Activated CD4-positive, alpha-beta T cell treated with anti-CD3 and anti-CD28 coated beads, Interleukin-2, amount 50 U/mL, for 4 hours (primary cell): ENCODE measurements at places on chromosomes 1 and 21.
A peak's percentile ranks its signal among the peaks of the same experiment; 100 is the strongest.

GRCh38 chr1:47675047-47675675 is 237.3 kb downstream of the FOXD2 start:
- no peak for DNase-seq

DNA sequence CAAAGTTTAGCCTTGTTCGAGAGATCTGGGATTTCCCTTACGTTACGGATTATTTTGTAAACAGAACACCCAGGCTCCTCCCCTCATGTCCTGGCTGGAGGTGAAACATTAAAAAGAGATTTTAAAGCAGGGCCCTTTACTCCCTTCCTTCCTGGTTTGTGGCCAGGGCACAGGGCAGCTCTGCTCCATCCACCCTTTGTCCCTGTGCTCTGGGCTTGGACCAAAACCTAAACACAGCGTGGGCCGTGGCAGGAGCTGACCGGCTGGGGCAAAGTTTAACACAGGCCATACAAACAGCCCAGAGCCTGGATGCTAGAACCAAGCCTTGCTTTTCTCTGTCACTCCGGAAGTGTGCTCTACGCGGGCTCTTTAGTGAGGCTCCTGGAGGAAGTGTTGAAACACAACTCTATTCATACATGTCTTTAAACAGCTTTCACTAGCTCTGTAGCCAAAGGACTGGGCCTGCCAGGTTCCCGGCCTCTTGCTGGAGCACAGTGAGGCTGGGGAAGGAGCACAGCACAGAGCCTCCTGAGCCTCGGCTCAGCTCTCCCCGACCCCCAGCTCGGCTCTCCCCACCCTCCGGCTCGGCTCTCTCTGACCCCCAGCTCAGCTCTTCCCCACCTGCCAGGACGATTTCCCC is 84.7 kb downstream of the PDE9A start:
- peak; percentile 13 for DNase-seq

- DNase-seq = no peak
Measured at GRCh38 chr1:223411710-223412109, 18.5 kb downstream of the CCDC185 start.

DNA sequence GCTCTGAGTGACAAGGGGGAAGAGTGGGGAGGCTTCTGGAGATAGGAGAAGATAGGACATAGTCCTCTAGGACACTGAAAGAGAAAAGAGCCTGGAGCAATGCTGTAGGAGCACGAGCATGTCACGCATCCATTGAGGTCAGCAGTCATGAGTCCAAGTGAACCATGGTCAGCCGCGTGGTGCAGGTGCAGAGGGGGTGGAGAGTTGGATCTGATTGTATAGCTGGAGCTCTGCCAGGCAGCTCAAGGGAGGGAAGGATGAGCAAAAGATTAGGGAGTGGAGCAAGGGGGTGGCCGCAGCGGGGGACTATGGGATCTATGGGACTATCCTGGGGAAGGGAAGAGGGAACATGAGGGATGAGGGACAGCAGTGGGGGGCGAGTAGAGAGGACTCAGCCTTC is 14.0 kb downstream of the PADI1 start:
- no peak for DNase-seq

- no peak for DNase-seq
Measured at GRCh38 chr21:16280686-16281091, 550.9 kb downstream of the USP25 start.

- DNase-seq = no peak
Measured at GRCh38 chr1:162674034-162674608, 41.9 kb downstream of the DDR2 start.

- no peak for DNase-seq
Measured at GRCh38 chr1:24323281-24323680, 4.1 kb downstream of the GRHL3 start.

DNA sequence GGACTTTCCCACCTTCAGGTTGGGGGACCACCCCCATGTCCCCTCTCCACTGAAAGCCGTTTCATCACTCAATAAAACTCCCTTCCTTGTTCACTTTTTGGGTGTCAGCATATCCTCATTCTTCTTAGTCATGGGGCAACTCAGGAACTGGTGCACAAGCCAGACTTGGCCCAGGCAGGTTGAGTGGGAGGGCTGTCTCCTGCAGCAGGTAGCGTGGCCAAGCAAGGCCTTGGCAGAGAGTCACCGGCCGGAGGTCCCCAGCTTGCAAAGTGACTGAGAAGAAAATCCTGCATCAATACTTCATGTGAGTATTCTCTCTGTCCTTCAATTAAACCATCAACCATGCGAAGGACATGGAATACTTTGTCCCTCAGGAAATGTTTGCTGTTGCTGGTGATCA is 148.9 kb downstream of the RHOU start:
- DNase-seq = no peak

GRCh38 chr1:12097321-12097720 is 34.2 kb downstream of the TNFRSF8 start:
- DNase-seq = no peak

- no peak for DNase-seq
Measured at GRCh38 chr1:47478090-47478489, 40.2 kb downstream of the FOXD2 start.

- no peak for DNase-seq
Measured at GRCh38 chr1:32465578-32465933, 684 bp downstream of the ZBTB8B start.

DNA sequence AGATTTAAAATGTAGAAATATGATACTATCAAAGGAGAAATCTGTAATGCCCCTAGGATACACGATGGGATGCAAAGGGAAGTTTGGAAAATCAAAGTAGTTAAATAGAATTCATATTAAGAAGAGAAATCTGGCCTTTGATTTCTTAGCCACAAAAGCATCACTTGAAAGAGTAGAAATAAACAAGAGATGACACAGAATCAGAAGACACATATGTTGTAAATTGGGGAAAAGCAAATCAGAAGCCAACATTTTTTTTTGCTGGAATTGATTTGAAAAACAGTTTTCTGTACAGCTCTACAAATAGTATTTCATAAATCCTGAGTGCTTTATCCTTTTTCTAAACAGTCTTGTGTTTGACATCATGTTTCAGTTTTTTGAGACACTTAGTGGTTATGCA is 12.4 kb upstream of the TNFSF18 start:
- no peak for DNase-seq

DNA sequence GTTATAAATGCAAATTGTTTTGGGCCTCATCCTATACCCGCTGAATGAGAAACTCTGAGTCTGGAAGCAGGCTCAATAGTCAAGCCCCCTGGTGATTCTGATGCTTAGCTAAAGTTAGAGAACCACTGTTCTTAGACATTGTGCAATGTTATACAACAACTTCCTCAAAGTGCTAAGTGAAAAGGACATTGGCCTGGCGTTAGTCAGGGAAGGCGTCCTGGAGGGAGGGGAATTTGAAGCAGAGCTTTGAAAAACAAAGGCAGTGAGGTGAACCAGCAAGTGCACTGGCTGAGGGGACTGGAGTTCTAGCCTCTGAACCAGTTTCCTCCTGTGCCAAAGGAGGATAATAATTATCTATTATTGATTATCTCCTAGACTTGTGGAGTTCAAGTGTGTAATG is 5.1 kb downstream of the CD1D start:
- no peak for DNase-seq

DNA sequence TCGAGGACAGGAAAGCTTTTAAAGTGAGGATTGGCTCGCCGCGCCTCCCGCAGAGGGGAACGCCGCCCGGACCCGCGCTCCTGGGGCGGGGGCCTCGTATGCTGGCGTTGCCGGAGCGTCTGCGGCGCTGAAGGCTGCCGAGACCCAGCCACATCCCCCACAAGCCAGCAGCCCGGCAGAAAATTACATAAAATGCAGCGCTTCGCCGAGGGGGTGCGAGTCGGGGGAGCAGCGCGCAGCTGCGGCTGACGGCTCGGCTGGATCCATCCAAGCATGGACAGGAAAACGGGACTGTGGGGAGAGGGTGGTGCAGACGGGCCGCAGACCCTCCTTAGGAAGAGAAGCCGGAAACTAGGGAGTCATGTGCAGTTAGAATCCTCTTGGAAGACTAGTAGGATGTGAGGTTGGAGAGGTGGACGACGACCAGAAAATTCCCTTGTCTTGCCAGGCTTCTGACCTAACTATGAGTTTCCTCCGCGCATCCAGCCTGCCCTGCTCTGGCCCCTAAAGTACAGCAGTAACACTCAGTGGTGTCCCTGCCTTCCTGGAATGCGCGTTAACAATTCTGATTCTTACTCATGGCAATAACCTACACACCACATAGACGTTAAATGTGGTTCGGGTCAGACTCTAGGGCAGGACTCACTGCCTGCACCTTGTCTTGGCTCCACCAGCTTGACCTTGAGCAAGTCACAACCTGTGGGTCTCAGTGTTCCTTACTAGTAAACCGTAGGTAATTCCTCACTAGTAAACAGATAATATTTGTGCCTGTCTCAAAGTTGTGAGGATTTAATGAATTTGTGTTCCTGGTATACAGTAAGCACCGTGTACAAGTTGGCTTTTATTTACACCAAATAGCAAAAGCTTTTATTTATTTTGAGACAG is 953 bp upstream of the BRWD1 start:
- peak; percentile 30 for DNase-seq

DNA sequence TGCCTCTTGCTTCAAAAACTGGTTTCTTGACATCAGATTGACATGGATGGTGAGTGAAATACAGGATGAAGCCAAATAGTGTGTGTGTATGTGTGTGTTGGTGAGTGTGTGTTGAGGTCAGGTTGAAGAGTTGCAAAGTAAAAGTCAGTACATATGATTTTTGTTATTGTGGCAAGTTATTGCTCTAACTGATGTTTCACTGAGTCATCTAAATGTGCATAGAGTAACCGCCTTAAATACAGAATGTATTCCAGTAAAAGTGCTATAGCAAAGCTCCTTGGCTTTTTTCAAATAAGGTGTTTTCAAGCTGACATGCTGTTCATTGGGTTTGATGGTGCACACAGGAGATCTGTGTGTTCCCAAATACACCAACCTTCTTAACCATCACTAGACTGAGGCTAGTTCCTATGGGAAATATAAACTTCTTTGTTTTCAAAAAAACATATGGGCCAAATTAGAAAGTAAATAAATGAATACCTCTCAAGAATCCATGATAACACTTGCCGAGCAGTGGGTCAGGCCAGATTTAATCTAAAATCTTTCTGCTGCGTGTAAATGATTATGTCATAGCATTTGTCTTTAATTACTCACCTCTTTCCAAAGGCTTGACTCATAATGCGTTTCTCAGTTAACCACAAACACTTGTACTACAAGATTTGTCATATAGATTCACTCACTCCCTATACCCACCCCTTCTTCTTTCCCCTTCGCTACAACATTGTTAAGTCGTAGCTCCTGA is 151.1 kb downstream of the LYPLAL1 start:
- DNase-seq = no peak

DNA sequence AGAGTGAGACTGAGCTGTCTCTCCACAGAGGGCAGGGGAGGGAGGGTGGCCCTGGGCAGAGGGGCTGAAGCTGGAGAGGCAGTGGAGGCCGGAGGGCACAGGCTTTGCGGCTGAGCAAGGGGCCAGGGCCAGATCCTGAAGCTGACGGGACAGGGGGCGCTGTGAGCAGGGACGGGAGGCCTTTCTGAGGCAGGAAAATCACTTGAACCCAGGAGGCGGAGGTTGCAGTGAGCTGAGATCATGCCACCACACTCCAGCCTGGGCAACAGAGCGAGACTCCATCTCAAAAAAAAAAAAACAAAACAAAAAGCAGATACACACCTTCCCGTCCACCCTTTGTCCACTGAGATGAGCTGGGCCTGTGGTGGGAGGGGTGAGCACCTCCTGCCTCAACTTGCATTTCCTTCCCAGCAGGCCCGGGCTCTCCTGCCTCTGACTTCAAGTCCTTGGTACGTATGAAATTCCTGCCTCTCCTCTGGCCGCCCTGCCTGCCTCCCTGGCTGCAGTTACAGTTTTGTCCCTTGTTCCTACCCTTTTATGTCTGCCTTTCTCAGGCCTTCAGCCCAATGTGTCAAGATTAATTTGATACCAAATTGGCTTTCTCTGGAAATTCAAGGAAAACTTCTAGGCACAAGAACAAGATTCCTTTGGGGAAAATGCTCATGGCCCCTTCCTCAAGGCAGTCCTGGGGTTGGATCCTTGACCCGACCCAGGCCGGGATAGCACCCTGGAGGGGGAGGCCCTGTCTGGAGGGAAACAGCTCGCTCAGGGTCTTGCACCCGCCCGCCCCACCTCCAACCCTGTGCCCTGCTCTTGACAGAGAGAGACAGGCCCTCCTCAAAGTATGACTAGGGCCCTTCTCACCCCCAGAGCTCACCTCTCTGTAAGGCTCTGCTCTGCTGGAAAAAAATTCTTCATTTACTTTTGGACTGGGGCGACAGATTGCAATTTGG is 11.2 kb upstream of the ADAMTSL4 start:
- DNase-seq = no peak

- no peak for DNase-seq
Measured at GRCh38 chr1:246297279-246298265, 209.5 kb downstream of the SMYD3 start.
